ENCODE measurements at places on chromosomes 16 and 17. TPM values are rescaled to one million over a fixed set of nuclear protein-coding genes. Genes with fewer than 3 reads are reported as not detected.

CCL22 gene
- not detected for total RNA-seq

ENPP7 gene
- not detected for total RNA-seq

EARS2 gene
- total RNA-seq: 52.3 TPM

OTOP2 gene
- not detected for total RNA-seq

TVP23A gene
- total RNA-seq: not detected

KRT9 gene
- 0.87 TPM for total RNA-seq

DLX3 gene
- total RNA-seq: 0.33 TPM

SDR42E1 gene
- total RNA-seq: 11.2 TPM

SPN gene
- total RNA-seq: not detected

HAGHL gene
- 17.0 TPM for total RNA-seq

KRT20 gene
- total RNA-seq: not detected

RAI1 gene
- 15.0 TPM for total RNA-seq

MYO18A gene
- total RNA-seq: 36.1 TPM

METTL2A gene
- 11.8 TPM for total RNA-seq

PNMT gene
- 72.1 TPM for total RNA-seq

TMC8 gene
- under 0.01 TPM for total RNA-seq

ALOXE3 gene
- 2.4 TPM for total RNA-seq

CDH13 gene
- 0.39 TPM for total RNA-seq

KRTAP9-8 gene
- total RNA-seq: not detected

MYO19 gene
- total RNA-seq: 70.1 TPM

MRTFB gene
- 22.8 TPM for total RNA-seq

TPSD1 gene
- not detected for total RNA-seq

DNAH9 gene
- total RNA-seq: not detected

DPEP2 gene
- not detected for total RNA-seq

PARD6A gene
- total RNA-seq: 0.65 TPM

IGSF6 gene
- not detected for total RNA-seq

SULT1A4 gene
- total RNA-seq: not detected

CD300A gene
- not detected for total RNA-seq

NSF gene
- 23.2 TPM for total RNA-seq

CUEDC1 gene
- 28.7 TPM for total RNA-seq

DYNLRB2 gene
- 2.0 TPM for total RNA-seq

LRRC46 gene
- not detected for total RNA-seq

RAB11FIP4 gene
- total RNA-seq: 17.3 TPM

NOTUM gene
- total RNA-seq: not detected

TERB1 gene
- 0.79 TPM for total RNA-seq

FOXL1 gene
- total RNA-seq: 2.0 TPM

KRTAP16-1 gene
- not detected for total RNA-seq

ABI3 gene
- not detected for total RNA-seq

SLC38A8 gene
- total RNA-seq: not detected

KRTAP4-9 gene
- total RNA-seq: not detected

KRTAP4-1 gene
- not detected for total RNA-seq

NETO2 gene
- 3.3 TPM for total RNA-seq

RPL27 gene
- 1,184 TPM for total RNA-seq

CALCOCO2 gene
- total RNA-seq: 53.0 TPM

CACNG1 gene
- total RNA-seq: not detected

TRPV3 gene
- 15.7 TPM for total RNA-seq

KRTAP9-2 gene
- total RNA-seq: not detected

CACNA1H gene
- total RNA-seq: under 0.01 TPM

NPIPB9 gene
- 3.9 TPM for total RNA-seq

WFDC1 gene
- total RNA-seq: 0.11 TPM

NBR1 gene
- total RNA-seq: 107 TPM

TSPAN10 gene
- total RNA-seq: 3.9 TPM

CCL4L2 gene
- total RNA-seq: not detected

KIF1C gene
- total RNA-seq: 63.3 TPM

GDE1 gene
- total RNA-seq: 80.3 TPM

ZACN gene
- under 0.01 TPM for total RNA-seq

BAIAP3 gene
- not detected for total RNA-seq
